Activated CD4-positive, alpha-beta T cell treated with anti-CD3 and anti-CD28 coated beads for 36 hours (primary cell): ENCODE measurements at places on chromosomes 5 and 9.

GRCh38 chr5:157225469-157226422 is 40.2 kb upstream of the CYFIP2 start:
- no peak for DNase-seq

DNA sequence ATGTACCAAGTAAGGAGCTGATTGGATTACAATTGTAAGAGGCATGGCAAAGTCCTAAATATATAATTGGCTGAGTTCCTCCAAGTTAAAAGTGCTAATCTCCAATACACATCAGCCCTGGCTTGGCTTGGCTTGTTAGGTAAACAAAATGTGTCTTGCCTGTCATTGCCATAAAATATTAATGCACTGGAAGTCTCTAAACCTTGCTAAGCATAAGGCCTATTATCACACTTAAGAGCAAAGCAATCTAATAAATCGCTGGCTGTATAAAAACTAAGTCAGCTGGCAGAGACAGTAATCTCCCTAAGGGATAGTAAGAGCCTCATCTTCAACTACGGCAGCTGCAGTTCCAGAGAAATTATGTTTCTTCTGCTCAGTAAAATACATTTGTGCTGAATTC is 418.6 kb upstream of the GRAMD2B start:
- no peak for DNase-seq

- DNase-seq: peak; percentile 47
Observed at GRCh38 chr5:151825445-151825844, 53.7 kb downstream of the G3BP1 start.

GRCh38 chr9:132348676-132349075 is 6.1 kb downstream of the SETX start:
- no peak for DNase-seq

DNA sequence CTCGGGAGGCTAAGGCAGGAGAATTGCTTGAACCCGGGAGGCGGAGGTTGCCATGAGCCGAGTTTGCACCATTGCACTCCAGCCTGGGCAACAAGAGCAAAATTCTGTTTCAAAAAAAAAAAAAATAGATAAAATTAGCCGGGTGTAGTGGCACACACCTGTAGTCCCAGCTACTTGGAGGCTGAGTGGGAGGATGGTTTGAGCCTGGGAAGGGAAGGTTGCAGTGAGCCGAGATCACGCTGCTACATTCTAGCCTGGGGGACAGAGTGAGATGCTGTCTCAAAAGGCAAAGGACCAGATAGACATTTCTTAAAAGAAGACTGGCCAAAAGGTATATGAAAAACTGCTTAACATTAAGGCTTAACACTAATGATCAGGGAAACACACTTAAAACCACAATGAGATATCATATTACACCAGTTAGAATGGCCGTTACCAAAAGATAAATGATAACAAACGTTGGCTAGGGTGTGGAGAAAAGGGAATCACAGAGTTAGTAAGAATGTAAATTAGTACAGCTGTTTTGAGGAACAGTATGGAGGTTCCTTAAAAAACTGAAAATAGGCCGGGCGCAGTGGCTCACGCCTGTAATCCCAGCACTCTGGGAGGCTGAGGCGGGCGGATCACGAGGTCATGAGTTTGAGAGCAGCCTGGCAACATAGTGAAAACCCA is 10.1 kb upstream of the MARVELD2 start:
- DNase-seq: no peak

DNA sequence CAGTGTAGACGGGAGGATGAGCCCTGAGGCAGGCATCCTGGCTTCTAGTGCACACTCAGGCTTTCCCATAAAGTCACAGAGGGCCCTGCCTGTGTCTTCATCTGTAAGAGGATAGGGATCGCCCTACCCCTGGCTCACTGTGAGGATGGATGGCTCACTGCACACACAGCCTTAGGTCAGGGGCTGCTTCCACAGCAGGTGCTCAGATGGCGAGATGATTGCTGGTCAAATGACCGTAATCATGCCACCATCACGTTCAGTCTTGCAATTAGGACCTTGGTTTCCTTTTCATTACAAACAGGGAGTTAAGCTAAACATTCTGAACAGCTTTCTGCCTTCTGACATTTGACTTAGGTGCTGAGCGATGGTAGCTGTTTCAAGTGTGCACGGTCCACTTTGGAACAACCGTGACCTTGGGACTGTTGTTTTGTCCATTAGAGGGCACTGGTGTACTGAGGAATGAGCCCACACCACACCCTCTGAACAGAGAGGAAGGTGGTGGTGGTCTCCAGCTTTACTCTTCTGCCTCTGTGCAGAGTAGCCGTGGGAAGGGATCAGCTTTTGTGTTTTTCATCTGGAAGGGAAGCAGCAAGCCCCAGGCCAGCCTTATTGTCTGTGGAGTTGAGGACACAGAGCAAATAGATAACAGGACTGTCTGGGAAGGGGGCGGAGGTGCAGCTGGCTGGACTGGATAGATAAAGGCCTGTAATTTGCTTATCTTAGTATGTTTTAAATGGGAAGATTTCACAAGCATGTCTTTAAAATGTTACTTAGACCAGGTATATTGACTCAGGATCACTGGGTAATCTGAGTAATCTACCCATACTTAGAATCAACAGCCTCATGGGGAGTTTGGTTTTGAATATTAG is 183.1 kb downstream of the TRIO start:
- DNase-seq: no peak

- no peak for DNase-seq
Observed at GRCh38 chr5:94983861-94984535, 300.9 kb downstream of the MCTP1 start.

DNA sequence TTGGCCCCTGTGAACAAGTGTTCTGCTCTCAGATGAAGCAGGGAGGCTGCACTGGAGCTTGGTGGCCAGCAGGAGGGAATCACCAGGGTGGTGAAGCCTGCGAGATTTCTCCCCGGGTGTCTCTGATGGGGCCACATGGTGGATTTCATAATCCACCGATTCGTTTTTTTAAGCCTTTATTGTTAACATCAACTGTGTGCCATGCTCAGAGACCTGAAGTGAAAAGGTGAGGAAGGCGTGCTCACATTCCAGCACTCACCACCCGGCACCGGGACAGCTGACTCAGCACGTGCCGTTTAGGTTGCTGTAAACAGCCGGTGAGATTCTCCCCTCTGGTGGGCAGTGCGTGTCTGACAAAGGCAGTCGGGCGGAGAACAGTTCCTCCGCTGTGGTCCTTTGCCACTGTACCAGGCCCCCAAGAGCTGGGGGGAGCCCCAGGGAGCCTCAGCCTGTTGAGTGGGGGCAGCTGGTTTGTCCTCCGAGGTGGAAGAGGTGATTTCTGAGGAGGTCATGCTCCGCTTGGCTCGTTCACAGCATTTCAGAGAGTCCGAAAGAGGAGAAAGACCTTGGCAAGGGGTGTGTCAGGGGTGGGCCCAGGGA is 12.7 kb upstream of the AHRR start:
- DNase-seq: no peak

DNA sequence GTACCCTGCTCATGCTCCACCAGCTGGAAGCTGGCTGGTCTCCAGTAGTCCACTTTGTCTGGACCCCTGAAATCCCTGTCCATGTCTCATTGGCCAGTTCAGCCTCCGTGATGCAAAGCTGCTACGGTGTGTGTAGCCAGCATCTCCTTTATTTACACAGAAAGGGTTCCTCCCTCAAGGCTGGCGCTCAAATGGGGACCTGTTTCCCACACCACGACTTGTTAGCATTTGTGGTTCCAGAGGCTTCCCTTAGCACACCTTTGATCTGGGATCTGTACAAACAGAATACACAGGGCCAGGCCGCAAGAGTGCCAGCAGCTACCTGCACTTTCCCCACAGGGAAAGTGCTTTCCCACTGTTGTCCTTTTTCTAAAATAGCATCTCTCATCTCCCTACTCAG is 5.7 kb upstream of the SMU1 start:
- DNase-seq: peak; percentile 22
